ENCODE measurements at places on chromosomes 1 and 21.

GRCh38 chr1:12179111-12179519, 12.3 kb downstream of the TNFRSF1B start:
- peak; percentile 83 for DNase-seq

DNA sequence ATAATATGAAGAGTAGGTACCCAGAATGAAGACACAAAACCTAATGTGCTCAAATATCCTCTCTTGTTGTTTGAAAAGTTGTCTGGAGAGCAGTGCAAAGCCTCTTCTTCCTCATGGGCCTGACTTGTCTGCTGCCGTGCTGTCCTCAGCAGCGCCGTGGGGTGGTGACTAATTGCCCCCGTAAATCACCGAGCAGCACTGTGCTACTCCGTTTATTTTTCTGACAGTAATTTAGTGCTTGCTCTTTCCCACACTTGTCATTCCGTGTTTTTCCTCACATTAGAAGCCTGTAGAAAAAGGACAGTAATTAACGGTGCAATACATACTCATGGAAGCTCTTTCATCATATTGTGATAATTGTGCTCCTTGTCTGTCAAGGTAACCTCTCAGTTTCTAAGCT, 114.8 kb upstream of the BARHL2 start:
- no peak for DNase-seq

- no peak for DNase-seq
These were observed 40.1 kb downstream of the BTF3L4 start for GRCh38 chr1:52096216-52096615.

GRCh38 chr1:59018860-59019259, 235.0 kb upstream of the JUN start:
- DNase-seq = no peak

- DNase-seq = no peak
These were observed 24.9 kb upstream of the RGS8 start for GRCh38 chr1:182709225-182709764.

GRCh38 chr1:170460414-170461155, 71.4 kb upstream of the GORAB start:
- DNase-seq = no peak

DNA sequence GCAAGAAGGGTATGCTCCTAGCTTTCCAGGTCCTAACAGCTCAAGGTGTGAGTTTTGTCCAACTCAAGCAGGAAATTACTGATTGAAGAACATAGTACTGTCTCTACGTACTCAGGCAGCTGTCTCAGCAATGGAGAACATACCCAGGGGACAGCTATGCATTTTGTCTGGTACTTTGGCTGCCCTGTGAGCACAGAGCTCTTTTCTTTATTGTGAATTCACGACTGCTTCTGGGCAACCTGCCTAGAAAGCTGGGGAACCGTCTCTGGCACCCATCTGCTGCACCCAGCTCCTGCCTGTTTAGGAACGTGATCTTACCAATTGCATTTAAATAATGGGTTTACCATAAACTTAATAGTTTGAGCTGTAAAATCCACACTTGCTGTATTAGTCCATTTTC, 258.1 kb downstream of the HHAT start:
- no peak for DNase-seq

DNA sequence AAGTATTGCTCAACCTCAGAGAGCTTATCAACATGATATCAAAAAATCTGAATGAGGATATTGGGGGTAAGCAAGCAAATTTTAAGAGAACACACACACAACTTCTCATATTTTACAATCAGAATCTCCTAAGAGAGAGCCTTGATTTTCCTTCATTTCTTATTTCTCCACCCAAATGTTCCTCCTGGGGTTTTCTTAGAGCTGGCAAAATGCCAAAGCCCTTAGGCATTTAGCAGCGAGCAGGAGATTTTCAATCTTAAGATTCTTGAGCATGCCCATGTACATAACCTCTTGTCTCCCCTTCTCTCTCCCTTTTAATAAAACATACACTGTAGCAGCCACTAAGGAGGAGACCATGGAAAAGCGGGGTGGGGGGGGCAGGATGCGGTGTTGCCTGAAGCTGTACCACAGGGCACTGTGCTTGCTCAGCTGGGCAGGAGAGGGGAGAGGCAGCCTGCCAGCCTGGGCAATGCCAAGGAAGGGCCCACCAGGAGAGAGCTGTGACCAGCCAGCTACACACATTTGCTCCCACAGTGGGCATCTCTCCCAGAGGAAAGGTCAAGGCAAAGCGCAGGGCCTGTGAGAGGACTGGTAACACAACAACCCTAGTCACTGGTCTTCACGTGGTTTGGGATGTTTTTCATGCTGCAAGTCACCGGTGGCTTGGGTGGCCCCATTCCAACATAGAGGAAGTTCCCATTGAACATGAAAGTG, 4.3 kb downstream of the BRINP2 start:
- no peak for DNase-seq

- no peak for DNase-seq
These were observed 12.5 kb upstream of the FAM76A start for GRCh38 chr1:27713139-27713725.

GRCh38 chr21:21968810-21969209, 970.6 kb downstream of the NCAM2 start:
- DNase-seq = no peak

- no peak for DNase-seq
These were observed 549.5 kb upstream of the OLFM3 start for GRCh38 chr1:102546251-102546650.

DNA sequence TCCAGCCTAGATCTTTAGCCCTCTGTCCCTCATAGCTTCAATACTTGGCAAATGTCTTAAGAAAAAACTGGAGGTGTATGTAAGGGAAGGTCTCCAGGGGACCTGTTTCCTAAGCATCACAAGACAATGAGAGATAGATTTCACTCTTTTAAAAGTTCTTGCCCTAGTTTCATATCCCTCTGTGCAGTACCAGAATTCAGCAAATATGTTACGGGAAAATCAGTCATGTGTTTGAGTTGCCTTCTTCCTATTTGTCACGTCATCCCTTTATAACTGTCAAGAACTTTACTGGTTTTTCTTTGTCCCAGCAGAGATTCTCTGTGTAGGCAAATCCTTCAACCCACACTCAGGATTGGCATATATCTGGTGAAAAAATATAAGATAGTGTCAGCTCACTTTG, 32.3 kb downstream of the DNASE2B start:
- DNase-seq = no peak

DNA sequence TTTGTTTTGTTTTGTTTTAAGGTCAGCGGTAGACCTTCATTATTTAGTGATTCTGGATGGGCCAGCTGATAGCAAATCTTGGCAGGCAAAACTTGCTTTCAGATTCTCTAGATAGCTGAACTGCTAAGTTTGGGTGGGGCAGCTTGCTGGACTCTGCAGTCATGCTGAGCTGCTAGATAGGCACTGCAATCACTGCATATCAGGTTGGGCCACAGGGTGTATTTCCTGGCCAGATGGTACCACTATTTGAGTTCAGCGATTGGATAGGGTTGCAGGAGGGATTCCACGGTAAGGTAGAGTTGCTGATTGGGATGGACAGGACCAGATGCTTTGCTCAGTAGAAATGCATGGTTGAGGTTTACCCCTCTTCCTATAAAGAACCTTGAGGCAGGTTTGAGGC, 579.3 kb upstream of the ADGRL4 start:
- no peak for DNase-seq

DNA sequence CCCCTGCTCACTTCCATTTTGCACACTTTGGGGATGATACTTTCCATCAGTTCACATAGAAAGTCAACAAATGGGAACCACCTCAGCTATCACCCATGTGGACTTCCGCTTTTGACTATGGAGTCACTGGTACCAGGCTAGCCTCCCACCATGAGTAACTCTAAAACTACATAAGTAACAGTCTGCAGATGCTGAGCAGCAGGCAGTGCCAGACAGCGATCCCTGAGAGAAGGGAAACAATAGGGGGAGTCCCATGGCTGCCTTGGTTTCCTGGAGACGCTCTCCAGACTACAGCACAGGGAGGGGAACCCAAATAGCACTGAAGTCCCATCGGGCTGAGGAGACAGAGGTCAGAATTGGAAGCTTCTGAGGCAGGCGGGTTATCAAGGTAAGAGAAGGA, 2.8 kb upstream of the TFF2 start:
- no peak for DNase-seq

GRCh38 chr1:89736937-89737733, 83.7 kb upstream of the LRRC8D start:
- no peak for DNase-seq

GRCh38 chr1:101081496-101082488, 56.2 kb upstream of the DPH5 start:
- DNase-seq = peak; percentile 46

GRCh38 chr1:226973898-226974543, 33.9 kb downstream of the COQ8A start:
- DNase-seq = no peak

GRCh38 chr1:38870996-38871395, 2.2 kb downstream of the MYCBP start:
- DNase-seq = no peak

GRCh38 chr1:95139039-95139438, 21.9 kb downstream of the TLCD4 start:
- DNase-seq = no peak

DNA sequence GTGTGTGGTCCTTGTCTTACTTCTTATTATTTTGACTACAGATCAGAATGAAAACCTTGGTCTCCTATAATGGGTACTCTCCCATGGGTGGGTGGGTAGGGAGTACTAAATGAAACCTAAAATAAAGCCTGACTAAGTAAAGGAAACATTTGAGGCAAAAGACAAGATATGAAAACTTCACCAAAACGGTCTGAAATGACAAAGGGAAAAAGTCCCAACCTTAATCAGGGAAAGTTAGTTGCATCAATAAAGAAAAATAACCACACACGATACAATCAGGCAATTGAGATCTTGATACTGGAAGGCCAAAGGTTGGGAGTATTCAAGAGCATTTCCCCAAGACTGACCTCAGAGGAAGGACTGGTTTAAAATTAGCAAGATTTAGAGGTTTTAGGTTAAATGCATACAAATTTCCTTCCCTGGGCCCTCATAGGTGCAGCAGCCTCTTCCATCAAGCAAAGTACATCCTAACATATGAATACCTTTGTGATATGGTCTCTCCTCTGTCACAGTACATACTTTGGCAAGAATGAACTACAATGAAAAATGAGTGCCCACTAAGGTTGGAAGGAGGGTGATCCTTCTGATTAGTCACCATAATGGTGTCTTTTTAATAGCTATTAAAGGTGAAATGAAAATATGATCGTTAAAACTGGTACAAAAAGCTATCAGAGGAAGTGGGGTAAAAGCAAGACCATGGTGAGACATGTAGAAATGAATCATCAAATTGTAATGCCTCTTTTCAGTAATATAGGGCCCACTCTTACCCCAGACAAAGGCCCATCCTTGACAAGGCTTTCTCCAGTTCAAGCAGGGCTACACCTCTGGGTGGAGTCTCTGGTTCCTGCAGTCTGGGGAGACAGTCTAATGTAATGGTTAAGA, 15.3 kb upstream of the TNFSF4 start:
- no peak for DNase-seq

GRCh38 chr1:215637041-215637573, 70.0 kb downstream of the KCTD3 start:
- no peak for DNase-seq

- DNase-seq = no peak
These were observed 100.6 kb upstream of the VAMP3 start for GRCh38 chr1:7670334-7671145.

DNA sequence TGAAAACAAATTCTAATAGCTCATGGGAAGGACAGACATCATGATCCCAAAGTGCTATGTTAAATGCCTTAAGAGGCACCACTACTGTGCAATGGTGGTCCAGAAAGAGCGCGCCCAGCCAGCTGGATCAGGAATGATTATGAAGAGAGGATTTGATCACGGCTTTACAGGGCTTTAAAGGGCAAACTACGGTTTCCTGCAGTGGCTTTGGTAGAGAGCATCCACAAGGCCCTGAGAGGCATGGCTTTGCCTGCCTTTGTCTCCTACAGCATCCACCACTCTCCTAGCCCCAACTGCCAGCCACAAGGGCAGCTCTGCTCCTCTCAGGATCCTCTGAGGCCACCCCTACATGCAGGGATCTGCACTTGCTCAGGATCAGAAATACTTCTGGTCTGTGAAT, 40.7 kb downstream of the ZNF281 start:
- no peak for DNase-seq

- DNase-seq = no peak
These were observed 153.0 kb downstream of the TNFSF18 start for GRCh38 chr1:172897738-172898137.

GRCh38 chr1:201215531-201216357, 25.1 kb downstream of the IGFN1 start:
- DNase-seq = no peak

- DNase-seq = no peak
These were observed 1.3 kb downstream of the RIT1 start for GRCh38 chr1:155909894-155910293.

- DNase-seq = no peak
These were observed 59.9 kb downstream of the TNN start for GRCh38 chr1:175127565-175127964.

DNA sequence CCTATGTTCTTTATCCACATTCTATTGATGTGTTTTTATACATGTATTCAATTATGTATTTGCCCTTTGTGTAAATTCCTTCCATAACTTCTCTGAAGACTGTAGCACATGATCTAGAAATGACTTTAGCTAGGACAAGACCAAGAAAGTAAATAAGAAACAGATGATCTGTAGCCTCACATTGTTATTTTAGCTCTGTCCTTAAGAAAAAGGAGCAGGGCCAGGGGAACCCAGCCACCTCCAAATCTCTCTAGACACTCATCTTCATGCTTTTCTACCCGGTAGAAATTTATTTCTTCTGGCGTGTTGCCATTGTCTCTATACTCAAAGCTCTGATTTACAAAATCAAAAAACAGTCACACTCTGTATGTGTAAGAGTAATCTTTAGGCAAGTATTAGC, 27.1 kb downstream of the CDC7 start:
- no peak for DNase-seq

DNA sequence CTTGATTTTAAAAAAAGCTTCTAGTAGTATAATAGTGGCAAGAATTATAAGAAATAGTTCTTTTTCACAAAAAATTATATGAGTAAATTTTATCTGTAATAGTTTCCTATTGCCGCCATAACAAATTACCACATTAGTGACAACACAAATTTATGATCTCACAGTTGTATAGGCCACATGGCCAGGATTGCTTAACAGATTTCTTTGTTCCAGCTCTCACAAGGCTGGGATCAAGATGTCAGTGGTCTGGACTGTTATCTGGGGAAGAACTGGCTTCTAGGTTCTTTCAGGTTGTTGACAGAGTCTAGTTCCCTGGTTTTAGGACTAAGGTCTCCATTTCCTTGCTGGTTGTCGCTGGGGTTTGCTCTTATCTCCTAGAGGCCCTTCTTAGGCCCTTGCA, 236.4 kb downstream of the USP25 start:
- DNase-seq = no peak

Measured in activated T-cell treated with anti-CD3 and anti-CD28 coated beads, Interleukin-2, amount 50 U/mL, for 48 hours (primary cell).